CD8-positive, alpha-beta memory T cell (primary cell): ENCODE measurements at places on chromosomes 7 and 10. TPM values are rescaled to one million over a fixed set of nuclear protein-coding genes. Genes with fewer than 3 reads are reported as not detected.

DNA sequence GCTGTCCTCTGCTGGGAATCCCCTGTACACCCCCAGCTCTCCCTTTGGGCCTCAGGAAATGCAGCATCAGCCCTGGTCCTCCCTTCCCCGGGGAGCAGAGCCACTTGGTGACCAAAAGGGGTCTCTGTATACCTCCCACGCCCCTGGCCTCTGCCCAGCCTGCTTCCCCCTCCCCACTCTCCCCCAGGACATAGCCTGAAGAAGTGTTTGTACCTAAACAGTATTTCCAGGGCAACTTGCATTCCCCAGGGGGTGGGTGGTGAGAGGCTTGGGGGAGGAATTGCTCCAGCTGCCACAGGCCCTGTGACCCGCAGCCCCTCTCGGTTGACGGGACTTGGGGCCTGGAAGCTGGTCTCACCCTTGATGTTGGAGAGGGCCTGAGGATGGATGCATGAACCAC lies 39.3 kb downstream of the TMEM270 start:
- no peak for DNase-seq
- H3K4me1 ChIP-seq: no peaks in the 10 kb centered on the region
- no peaks in the 10 kb centered on the region for H3K36me3 ChIP-seq
- H3K27ac ChIP-seq: no peak overlapping the region
- no peak overlapping the region for H3K4me3 ChIP-seq

DNA sequence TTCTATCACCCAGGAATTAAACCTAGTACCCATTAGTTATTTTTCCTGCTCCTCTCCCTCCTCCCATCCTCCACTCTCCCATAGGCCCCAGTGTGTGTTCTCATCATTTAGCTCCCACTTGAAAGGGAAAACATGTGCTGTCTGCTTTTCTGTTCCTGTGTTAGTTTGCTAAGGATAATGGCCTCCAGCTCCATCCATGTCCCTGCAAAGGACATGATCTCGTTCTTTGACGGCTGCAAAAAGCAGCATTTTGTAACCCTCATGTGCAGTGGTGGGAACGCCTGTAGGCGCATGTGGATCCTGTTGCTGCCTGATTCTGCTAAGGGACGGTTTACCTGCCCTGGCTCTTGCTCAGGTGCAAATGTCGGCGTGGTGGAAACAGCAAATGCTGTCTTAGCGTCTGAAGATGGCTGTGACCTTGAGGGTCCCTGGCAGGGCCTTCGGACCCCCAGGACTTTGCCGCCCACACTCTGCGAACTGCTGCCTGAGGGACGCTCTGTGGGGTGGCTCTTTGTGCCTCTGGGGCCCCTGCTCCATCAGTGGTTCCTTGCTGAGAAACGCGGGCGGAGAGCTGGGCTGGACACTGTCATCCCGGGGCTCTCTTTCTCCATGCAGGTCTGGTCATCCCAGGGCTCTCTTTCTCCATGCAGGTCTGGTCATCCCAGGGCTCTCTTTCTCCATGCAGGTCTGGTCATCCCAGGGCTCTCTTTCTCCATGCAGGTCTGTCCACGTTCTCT lies 5.6 kb upstream of the MTG1 start:
- peaks cover 35% of the 10 kb centered on the region for H3K4me1 ChIP-seq
- peak overlapping the region; percentile 84 for H3K4me3 ChIP-seq
- H3K36me3 ChIP-seq: no peaks in the 10 kb centered on the region
- DNase-seq: no peak

DNA sequence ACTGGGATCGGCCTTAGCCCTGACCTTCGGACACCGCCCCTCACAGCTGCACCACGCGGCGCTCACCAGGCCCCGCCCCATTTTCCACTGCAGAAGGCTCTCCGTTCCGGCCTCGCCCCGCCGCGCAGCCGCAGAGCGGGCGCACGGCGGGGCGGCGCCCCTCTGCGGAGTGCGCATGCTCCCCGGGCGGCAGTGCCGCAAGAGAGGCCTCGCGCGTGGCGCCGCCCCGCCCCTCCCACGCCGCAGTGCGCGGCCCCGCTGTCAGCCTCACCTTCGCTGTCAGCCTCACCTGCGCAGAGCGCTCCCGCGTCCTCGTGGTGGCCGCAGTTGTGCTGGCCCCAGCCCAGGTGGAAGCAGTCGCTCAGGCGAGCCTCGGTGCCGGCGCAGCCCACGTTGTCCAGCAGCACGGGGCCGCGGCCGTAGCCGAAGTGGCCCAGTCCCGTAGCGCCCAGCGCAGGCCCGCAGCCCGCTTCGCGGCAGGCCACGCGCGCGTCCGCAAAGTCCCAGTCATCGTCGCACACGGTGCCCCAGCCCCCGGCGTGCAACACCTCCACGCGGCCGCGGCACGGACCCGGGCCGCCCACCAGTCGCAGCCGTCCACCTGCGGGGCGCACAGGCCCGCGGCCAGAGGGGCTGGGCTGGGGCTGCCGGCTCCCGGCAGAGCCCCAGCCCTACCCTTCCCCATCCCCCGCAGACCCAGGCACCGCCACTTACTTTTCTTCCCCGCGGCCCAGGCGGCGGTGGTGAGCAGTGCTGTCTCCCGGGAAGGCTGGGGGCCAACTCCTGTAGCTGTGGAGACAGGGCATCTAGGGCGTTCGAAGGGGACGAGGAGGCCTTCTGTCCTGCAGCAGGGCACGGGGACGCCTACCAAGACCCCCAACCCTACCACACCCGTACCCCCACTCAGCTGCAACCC lies 16.1 kb downstream of the SSC4D start:
- H3K36me3 ChIP-seq: no peaks in the 10 kb centered on the region
- H3K4me1 ChIP-seq: peaks cover 21% of the 10 kb centered on the region
- H3K27me3 ChIP-seq: no peaks in the 10 kb centered on the region
- H3K4me3 ChIP-seq: peak overlapping the region; percentile 42

DNA sequence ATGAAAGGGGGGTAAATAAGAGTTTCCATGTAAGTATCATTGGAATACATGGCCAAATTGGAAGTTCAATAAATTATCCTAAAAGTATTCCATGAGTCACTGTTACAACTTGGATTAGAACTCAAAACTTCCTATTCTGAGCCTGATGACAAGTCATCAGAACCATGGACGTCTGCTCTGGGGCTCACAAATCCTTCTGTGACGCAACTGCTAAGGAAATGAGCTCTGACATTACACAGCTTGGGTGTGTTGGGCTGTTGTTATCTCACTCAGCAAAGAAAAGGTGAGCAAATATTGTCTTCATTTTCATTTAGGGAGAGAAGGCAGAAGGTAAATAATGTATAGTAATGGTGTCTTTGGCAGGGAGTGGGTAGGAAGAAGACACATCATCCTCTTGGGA lies 214.8 kb upstream of the ADO start:
- H3K36me3 ChIP-seq: no peaks in the 10 kb centered on the region
- H3K4me1 ChIP-seq: no peaks in the 10 kb centered on the region
- no peaks in the 10 kb centered on the region for H3K27me3 ChIP-seq
- DNase-seq: no peak
- no peak overlapping the region for H3K4me3 ChIP-seq

- no peaks in the 10 kb centered on the region for H3K36me3 ChIP-seq
- H3K4me3 ChIP-seq: no peak overlapping the region
- DNase-seq: no peak
- H3K4me1 ChIP-seq: peaks cover 9% of the 10 kb centered on the region
These were observed 11.5 kb downstream of the C10orf71 start for GRCh38 chr10:49310460-49310859.

- H3K36me3 ChIP-seq: no peaks in the 10 kb centered on the region
- H3K27me3 ChIP-seq: no peaks in the 10 kb centered on the region
- no peak for DNase-seq
- H3K27ac ChIP-seq: no peak overlapping the region
- no peaks in the 10 kb centered on the region for H3K4me1 ChIP-seq
- no peak overlapping the region for H3K4me3 ChIP-seq
These were observed 342.1 kb downstream of the BMPER start for GRCh38 chr7:34247468-34247867.

DNA sequence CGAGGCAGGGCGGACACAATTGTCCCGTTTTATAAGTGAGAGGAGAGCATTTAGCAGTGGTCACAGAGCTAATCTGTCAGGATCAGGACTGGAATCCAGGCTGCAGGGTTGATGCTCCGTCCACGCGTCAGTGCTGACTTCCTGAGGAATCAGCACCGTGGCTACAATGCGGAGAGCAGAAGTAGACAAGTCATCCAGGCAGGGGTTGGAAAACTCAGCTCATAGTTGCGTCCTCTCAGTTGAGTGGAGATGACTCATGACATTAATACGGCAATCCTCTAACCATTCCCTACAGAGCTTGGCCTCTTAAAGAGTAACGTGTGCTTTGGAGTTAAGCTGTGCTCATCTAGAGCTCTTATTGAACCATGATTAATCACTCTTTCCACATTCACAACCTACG lies 17.1 kb upstream of the HTR5A start:
- H3K27ac ChIP-seq: no peak overlapping the region
- H3K4me1 ChIP-seq: no peaks in the 10 kb centered on the region
- no peaks in the 10 kb centered on the region for H3K36me3 ChIP-seq
- no peaks in the 10 kb centered on the region for H3K27me3 ChIP-seq
- no peak overlapping the region for H3K4me3 ChIP-seq

DNA sequence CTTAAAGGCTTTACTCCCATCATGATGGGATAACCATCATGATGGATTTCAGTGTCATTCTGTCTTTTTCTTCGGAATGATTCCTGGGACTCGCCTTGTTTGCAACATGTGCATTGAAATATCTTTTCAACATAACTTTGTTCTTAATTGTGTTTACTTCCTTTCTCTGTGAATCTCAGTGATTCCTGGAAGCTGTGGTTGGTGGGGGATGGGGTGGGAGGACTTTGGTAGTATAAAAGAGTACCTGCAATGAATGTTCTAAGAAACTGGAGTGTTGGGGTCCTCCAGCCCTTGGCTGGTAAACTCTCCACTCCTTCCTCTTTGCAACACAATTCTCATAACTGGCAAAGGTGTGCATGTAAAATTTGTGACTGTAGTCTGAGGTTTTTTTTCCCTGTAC lies 11.5 kb upstream of the SH2D4B start:
- H3K36me3 ChIP-seq: no peaks in the 10 kb centered on the region
- peaks cover 77% of the 10 kb centered on the region for H3K4me1 ChIP-seq
- no peak overlapping the region for H3K4me3 ChIP-seq
- no peaks in the 10 kb centered on the region for H3K27me3 ChIP-seq
- no peak for DNase-seq
- H3K27ac ChIP-seq: no peak overlapping the region

DNA sequence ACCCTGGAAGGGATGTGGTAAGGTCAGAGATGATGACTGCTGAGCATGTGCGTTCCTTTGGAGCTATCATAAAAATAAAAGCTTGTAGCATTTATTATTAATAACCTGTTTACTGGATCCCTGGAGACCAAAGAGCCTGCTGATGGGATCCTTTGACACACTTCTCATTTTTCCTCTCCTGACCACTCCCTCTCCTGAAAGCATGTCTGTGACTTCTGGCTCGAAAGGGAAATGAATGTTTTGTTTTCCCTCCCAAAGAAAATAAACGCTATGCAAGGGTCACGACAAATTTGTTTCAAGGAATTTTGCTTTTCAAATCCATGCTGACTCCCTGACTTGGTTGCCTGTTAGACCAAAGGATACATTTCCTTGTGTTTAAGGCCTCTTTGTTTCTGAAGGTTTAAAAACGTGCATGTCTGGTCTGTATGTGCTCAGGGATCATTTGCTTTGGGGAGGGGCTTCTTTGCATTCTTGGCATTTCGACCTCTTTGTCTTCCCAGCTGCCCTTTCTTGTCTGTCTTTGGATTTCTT lies 185.1 kb upstream of the AGK start:
- no peak for DNase-seq
- no peaks in the 10 kb centered on the region for H3K36me3 ChIP-seq
- H3K4me1 ChIP-seq: no peaks in the 10 kb centered on the region
- H3K27me3 ChIP-seq: no peaks in the 10 kb centered on the region
- H3K4me3 ChIP-seq: no peak overlapping the region

DNA sequence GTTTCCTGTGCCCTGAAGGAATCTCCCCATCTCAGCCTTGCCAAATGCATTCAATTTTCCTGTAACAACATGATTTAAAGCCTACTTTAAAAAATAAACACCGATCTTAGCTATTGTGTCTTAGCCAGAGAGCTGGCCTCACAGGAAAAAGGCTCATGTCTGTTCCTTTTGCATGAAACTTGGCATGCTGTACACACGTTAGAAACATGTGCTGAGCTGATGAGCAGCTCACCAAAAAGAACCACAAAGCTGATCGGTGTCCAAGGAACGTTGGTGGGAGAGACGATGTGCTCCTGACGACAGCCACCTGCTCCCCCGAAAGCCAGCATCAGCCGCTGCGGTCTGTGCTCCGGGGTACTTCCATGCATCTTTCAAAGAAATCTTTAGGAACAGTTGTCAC lies 135.9 kb downstream of the ADARB2 start:
- no peak for DNase-seq
- no peak overlapping the region for H3K4me3 ChIP-seq
- H3K4me1 ChIP-seq: no peaks in the 10 kb centered on the region
- no peaks in the 10 kb centered on the region for H3K36me3 ChIP-seq
- H3K27me3 ChIP-seq: no peaks in the 10 kb centered on the region

DNA sequence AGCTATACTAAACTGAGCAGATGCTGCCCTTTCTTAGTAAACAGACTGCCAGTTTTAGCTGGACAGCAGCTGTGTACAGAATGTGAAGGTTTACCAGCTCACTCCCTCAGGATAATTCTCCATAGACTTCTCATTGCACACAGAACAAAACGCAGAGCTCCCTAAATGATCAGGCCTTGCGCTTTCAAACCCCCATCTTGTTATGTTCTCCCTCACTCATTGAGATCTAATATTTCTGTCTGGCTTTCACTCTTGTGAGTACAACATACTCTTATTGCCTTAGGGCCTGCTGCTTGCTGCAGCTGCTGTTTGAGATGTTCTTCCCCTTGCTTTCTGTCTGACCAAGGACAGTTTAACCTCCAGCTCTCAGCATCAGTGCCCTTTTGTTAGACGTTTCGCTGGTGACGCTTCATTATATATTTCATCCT lies 17.3 kb downstream of the VWDE start:
- no peaks in the 10 kb centered on the region for H3K36me3 ChIP-seq
- H3K4me1 ChIP-seq: no peaks in the 10 kb centered on the region
- no peak overlapping the region for H3K4me3 ChIP-seq
- no peak for DNase-seq
- peak overlapping the region; percentile 10 for H3K27ac ChIP-seq
- H3K27me3 ChIP-seq: no peaks in the 10 kb centered on the region

GRCh38 chr7:121595758-121596696 lies 199.9 kb upstream of the FAM3C start:
- no peaks in the 10 kb centered on the region for H3K36me3 ChIP-seq
- no peak overlapping the region for H3K27ac ChIP-seq
- no peaks in the 10 kb centered on the region for H3K4me1 ChIP-seq
- DNase-seq: no peak
- H3K27me3 ChIP-seq: no peaks in the 10 kb centered on the region

- H3K4me1 ChIP-seq: peaks cover 2% of the 10 kb centered on the region
- H3K27ac ChIP-seq: no peak overlapping the region
- H3K36me3 ChIP-seq: no peaks in the 10 kb centered on the region
- no peak for DNase-seq
- no peaks in the 10 kb centered on the region for H3K27me3 ChIP-seq
These were observed 131.8 kb downstream of the WDR37 start for GRCh38 chr10:1187855-1188557.

- no peak overlapping the region for H3K4me3 ChIP-seq
- DNase-seq: no peak
- no peak overlapping the region for H3K27ac ChIP-seq
These were observed 58.1 kb upstream of the ST8SIA6 start for GRCh38 chr10:17512341-17513001.

The FAM24B gene
- 11.7 TPM for total RNA-seq

The IL6 gene
- 1.7 TPM for total RNA-seq

The GDF10 gene
- total RNA-seq: 0.18 TPM

The SNX10 gene
- 45.0 TPM for total RNA-seq

The EEPD1 gene
- total RNA-seq: 0.66 TPM

The HTR7 gene
- not detected for total RNA-seq
